ENCODE measurements at places on chromosomes 11 and 22.

GRCh38 chr11:8733852-8734251, 51.3 kb downstream of the RPL27A start:
- DNase-seq = no peak

- no peak for DNase-seq
Measured at GRCh38 chr22:30113494-30113893, 33.2 kb downstream of the HORMAD2 start.

GRCh38 chr11:112392904-112393303, 132.2 kb upstream of the PLET1 start:
- no peak for DNase-seq

DNA sequence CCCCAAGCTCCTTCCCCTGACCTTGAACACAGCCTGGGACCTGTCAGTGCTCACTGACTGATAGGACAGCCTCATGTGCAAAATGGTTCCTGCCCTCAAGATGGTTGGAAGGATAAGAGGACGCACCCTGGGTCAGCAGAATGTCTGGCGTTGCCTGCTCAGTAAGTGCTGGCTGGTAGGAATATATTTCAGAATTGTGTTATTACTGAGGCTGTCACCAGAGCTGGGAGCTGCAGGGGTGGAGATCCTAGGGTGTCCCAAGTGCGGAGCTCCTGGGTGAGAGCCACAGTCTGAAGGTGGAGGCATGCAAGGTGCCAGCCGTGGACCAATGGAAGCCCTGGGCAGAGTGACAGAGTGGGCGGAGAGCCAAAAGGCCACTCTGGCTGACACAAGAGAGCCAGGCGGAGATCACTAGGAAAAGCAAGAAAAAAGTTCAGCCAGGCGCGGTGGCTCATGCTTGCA, 1.0 kb upstream of the SEC14L4 start:
- no peak for DNase-seq

GRCh38 chr22:24325105-24325757, 54.6 kb downstream of the SPECC1L start:
- DNase-seq = no peak

DNA sequence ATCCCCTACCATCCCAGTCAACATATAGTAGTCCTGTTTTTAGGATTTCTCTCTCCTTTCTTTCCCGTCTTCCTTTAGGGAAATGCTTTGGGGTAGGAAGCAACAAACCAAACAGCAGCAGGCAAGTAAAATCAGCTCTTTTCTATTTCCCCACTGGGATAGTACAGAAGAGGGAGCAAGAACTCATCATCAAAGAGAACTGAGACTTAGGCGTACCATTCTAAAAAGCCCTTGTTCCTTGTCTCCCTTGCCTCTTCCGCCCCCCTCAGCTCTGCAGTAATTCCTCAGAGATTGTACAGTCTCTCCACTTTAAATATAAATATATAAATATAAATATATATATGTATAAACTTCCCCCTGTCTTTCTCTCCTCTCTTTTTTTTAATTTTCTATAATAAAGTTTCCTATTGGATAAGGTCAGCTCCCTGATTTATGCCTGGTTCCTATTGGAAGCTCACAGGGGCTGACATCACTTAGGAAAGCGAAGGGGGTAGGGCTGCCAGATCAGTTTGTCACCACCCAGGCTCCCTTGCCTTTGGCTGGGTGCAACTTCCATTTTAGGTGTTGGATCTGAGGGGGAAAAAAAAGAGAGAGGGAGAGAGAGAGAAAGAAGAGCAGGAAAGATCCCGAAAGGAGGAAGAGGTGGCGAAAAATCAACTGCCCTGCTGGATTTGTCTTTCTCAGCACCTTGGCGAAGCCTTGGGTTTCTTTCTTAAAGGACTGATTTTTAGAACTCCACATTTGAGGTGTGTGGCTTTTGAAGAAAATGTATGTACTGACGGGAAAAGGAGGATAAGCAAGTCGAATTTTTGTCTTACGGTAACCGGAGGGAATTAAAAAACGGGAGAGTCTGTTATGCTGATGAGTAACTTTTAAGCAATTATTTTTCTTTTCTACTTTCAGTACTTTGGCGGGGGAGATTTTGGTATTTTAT, at the start of gene CTNND1:
TSS of gene CTNND1 (plus strand) at position 502 of the 934 bp plus-strand sequence. CDS start 29,677 bp downstream, outside the sequence.
- no peak for DNase-seq

- DNase-seq = no peak
Measured at GRCh38 chr22:19879246-19879570, 24.5 kb upstream of the GNB1L start.

DNA sequence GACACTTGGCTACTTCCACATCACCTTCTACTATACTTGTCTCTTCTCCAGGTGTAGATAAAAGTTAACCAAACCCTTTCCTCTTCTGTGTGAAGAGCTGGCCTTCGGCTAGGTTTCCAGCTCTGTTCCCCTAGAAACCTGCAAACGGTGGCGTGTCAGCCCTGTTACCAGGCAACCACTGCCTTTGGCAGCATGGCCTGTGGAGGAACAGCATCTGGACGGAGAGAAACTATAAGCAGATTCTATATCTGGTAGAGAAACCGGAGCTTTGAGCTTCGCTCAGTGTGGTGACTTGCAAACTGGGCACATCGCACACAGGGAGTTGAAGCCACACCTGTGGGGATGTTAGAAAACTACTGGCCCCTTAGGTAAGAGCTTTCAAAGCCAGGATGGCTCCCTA, 35.9 kb downstream of the ARAP1 start:
- DNase-seq = no peak

GRCh38 chr11:111368285-111368560, 10.9 kb downstream of the POU2AF1 start:
- no peak for DNase-seq

All from stimulated activated CD8-positive, alpha-beta memory T cell treated with anti-CD3 and anti-CD28 coated beads, Interleukin-7, amount 100 ng/mL, for 48 hours (primary cell).